ENCODE measurements at places on chromosomes 5 and 9.

- peak; percentile 41 for DNase-seq
Observed at GRCh38 chr5:138466125-138466899, 1.0 kb downstream of the EGR1 start.

GRCh38 chr5:518721-519120, 5.5 kb downstream of the SLC9A3 start:
- DNase-seq: no peak

DNA sequence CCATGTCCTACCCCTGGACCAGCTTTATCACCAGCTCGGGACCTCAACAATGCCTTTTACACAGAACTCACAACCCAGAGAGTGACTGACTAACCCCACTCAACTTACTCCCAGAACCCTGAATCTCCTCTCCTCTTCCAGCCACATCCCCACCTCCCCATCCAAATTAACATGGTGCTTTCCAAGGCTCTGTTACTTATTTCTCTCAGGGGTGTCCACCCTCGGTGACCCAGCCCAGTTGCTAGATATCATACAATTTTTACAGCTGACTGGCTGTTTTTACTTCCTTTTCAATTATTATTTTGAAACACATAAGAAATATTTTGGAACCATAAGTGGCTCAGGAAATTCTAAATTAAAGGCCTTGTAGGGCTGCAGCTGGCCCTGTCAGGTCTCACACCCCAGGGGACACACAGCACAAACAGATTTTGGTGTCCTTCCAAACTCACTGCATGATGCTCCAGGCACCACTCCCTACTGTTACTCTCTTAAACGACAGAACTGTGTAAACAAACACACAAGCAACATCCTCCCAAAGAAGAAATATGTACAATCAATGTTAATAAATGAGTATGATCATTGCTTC, 180.6 kb downstream of the ADAMTS12 start:
- no peak for DNase-seq

DNA sequence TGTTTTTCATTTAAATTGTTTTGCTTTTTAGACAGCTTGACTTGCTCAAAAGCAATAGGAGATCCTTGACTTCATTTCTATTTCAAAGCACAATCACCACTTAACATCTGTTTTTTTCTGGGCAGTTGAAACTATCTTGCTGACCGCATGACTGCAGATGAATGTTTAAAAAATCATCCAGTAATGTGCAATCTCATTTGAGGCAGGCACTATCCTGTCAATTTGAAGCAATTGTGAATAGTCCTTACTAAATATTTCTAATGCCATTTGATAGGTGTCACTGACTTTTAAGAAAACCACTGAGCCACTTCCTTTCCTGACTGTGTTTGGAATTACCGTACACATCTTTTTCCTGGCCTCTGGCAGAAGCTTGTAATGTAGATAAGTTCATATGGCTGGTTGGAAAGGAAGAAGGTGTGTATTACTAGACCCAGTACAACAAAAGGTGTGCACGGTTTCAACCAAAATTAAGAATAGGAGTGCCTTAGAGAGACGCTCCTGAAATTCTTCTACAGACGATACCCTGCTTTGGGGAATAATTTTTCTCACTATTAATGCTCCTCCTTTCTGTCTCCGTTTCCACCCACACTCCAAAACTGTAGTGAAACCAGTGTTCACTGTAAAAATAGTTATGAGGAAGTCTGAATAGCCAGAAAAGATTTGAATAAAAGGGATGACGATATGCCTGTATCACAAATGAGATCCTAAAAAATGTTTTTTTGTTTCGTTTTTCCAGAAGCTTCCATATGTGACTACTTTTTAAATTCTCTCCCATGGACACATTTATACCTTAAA, 136.7 kb upstream of the MOCS2 start:
- no peak for DNase-seq

DNA sequence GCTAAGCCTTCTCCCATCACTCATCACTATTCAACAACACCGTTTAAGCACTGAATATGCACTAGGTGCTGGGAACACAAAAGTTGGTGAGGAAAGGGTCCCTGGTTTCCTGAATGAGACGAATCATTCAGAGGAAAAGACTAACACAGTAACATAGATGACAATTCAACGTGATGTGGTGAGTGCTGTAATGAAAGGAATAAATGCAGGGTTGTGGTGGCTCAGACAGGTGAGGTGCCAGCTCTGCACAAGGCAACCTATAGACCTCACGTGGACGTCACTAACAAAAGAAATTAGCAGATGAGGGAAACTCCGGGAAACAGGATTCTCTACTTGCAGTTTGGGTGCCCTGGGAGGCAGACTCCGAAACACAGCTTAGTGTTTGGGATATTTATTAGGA, 40.0 kb upstream of the ERBIN start:
- DNase-seq: no peak

GRCh38 chr9:2420543-2420942, 201.0 kb upstream of the VLDLR start:
- no peak for DNase-seq

DNA sequence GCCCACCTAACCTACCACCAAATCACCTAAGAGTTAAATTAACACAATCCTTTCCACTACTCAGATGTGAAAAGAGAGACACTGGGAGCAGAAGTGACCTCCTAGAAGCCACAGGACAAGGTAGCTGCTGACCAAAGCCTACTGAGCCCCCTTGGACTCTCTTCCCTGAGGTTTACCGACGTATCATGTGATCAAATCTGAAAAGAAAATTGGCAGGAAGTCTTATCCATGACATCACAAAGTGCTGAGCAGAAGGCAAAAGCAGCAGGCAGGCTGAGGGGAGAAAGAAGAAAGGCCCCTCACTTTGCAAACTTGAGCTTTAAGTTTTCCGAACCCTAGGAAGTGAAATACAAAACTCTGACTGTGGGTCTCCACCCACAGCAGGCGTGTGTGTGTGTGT, 11.1 kb downstream of the PRELID2 start:
- DNase-seq: no peak

GRCh38 chr9:129554649-129555048, 66.3 kb downstream of the C9orf50 start:
- DNase-seq: no peak

DNA sequence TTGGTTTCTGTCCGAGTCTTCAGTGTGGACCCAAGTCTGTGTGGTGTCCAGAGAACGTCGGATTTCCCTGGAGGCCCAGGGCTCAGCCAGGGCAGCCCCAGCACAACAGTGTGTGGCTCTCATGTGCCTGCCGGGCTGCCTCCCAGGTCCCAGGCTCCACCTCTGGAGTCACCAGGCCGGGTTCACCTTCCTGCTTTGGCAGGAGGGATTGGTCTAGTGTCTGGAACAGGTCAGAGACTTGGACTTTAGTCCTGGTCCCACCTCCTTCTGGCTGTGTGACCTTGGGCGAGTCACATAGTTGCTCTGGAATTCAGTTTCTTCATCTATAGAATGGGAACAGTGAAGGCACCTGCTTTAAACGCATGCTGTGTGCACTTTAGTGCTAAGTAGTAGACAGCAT, 3.2 kb downstream of the DOLPP1 start:
- DNase-seq: no peak

- no peak for DNase-seq
Observed at GRCh38 chr5:4989118-4989517, 151.0 kb upstream of the ADAMTS16 start.

GRCh38 chr9:115194216-115194615, 76.3 kb upstream of the TNC start:
- no peak for DNase-seq

DNA sequence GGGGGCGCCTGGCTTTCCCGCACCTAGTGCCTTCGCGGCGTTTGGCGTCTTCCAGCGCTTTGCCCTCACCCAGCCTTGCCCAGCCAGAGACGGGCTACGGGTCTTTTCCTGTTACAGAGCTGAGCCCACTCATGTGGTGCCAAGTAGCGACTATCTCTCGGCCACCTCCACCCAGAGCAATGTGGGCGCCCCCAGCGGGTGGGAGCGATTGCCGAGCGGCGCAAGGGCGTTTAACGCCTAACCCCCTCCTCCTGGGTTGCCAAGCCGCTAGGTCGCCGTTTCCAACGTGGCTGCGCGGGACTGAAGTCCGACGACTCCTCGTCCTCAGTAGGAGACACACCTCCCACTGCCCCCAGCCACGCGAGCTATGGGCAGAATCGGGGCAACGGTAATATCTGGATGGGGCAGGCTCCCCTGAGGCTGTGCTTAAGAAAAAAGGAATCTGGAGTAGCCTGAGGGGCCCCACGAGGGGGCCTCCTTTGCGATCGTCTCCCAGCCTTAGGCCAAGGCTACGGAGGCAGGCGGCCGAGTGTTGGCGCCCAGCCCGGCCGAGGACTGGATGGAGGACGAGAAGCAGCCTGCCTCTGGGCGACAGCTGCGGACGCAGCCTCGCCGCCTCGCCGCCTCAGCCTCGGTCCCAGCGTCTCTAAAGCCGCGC, 5.8 kb downstream of the TLX3 start:
- DNase-seq: no peak

DNA sequence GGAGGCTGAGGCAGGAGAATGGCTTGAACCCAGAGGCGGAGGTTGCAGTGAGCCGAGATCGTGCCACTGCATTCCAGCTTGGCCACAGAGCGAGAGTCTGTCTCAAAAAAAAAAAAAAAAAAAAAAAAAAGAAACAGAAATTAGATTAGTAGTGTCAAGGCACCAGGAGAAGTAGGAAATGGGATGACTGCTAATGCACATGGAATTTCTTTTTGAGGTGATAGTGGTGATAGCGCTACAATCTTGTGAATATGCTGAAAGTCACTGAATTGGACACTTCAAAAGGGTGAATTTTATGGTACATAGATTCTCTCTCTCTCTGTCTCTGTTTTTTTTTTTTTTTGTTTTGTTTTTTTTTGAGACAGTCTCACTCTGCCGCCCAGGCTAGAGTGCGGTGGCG, 42.1 kb upstream of the SUB1 start:
- no peak for DNase-seq

GRCh38 chr9:19788152-19788551, 685 bp downstream of the SLC24A2 start:
- no peak for DNase-seq

DNA sequence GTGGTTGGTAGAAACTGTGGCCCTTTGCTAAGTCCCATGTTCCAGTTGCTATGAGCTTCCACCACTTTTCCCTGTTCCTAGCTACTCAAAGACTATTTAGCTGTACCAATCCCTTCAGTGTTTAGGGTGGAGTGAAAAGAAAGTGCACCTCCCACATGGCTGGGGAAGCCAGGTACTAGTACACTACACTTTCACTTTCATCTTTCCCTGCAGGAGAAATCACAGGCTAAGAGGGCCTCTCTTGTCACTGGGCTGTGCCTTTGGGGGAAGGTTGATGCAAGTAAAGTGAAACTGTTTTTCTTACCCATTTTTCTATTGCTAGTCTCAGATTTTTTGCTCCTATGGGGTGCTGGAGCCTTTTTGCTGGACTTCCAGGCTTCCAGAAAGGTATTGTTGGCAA, 33.5 kb upstream of the CKS2 start:
- DNase-seq: no peak

DNA sequence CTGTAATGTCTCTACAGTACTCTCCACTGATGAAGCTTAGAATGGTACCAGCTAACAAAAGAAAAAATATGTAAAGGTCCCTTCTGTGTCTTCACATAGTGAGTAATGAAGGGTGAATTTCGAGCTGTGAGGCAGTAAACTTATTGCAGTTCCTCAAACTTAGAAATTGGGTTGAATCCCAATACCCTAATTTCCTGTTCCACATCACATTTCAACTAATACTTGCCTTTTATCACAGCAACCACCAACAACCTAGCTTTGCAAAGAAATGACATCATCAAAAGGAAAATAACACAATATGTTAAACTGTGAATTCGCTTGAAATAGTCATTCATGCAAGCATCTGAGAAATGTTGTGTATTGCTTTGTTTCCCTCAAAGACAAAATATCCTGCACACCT, 9.4 kb upstream of the TNFAIP8 start:
- no peak for DNase-seq

DNA sequence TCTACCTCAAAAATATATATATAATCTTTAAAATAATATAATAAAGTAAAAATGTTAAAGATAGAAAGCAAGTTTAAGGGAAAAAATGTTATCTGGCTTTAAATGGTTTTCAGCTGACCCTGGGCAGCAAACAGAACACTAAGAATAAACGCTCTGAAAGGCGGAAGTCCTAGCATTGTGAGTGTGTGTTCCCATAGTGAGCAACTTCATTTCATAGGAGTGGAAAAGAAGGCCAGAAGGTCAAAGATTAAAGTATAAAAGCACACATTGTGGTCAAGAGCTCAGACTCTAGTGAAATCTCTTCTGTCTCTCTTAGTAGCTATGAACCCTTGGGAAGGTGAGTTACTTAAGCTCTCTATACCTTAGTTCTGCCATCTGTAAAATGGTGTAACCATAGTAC, 374.4 kb downstream of the ENC1 start:
- DNase-seq: no peak

GRCh38 chr5:67206929-67207328, 10.3 kb upstream of the CD180 start:
- DNase-seq: peak; percentile 88

- DNase-seq: no peak
Observed at GRCh38 chr9:105259731-105260612, 15.5 kb downstream of the SLC44A1 start.

DNA sequence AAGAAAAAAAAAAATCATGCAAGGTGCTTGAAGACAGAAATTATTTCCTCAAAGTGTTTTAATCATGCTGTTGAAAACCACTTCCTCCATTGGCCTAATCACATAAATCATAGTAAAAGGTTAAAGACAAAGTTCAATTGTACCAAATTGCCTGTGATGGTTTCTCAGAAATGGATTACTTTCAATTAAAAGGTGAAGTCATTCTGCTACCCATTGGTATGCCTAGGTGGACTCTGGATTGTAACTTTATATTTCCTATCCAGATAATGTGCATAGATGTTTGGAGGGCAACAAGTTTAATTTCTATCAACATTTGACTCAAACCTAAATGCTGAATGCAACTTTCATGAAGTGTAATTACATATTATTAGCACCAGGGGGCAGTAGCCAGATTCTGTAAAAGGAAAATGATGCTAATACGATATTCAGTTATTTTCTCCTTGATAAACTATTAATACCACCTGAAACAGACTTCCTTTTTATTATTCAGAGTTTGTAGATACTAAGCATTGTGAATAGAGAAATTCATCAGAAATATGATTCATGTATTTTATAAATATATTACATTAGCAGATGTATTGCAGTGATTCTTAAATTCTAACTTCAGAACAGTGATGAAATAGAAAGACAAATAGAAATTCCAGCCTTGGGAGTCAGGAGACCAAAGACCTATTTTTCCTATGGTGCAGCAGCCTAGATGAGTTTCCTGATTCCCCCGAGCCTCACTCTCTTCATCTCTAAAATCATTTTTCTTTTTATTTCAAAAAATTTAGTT, 148.2 kb downstream of the CAAP1 start:
- DNase-seq: no peak

GRCh38 chr9:2816476-2817141, 27.3 kb downstream of the PUM3 start:
- no peak for DNase-seq

GRCh38 chr5:88836195-88836838, 46.7 kb downstream of the MEF2C start:
- no peak for DNase-seq
